ENCODE measurements at places on chromosomes 1 and 21.

- DNase-seq: no peak
These were observed 121.3 kb downstream of the CDC7 start for GRCh38 chr1:91621907-91622306.

- no peak for DNase-seq
These were observed 253.2 kb downstream of the NPHP4 start for GRCh38 chr1:5738911-5739462.

- DNase-seq: no peak
These were observed 443.2 kb upstream of the VAMP3 start for GRCh38 chr1:7327849-7328248.

GRCh38 chr1:45014321-45015028 lies 2.4 kb downstream of the UROD start:
- DNase-seq: peak; percentile 56

GRCh38 chr1:178885869-178886268 lies 15.0 kb upstream of the ANGPTL1 start:
- no peak for DNase-seq

DNA sequence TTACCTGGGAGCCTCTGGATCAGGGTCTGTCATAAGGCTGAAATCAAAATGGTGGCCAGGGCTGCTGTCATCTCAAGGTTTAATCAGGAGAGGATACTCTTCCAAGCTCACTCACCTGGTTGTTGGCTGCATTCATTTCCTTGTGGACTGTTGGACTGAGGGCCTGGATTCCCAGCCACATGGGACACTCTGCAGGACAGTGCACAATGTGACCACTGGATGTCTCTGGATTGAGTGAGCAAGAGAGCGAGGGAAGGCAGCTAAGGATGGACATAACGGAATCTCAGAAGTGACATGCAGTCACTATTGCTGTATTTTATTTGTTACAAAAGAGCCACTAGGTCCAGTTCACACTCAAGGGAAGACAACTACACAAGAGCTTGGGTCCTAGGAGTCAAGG lies 229.1 kb downstream of the S1PR1 start:
- DNase-seq: no peak

DNA sequence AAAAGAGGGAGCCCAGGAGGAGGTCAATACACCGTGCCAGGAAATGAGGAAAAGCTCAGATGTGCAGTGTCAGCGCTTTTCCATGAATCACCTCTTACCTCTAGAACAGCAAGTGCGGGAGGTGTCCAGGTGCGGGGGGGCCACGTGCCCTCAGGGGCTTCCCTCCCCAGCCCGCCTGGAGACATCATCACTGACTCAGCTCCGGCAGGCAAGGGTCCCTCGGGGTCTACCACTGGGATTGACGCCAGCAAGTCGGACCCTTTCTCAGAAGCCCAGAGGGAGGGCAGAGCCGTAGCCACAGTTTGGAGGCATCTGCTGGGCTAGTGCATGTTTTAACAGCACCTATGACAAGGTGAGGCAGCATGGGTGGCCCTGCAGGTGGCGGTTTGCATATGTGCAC lies 67.4 kb upstream of the TRAPPC10 start:
- DNase-seq: no peak

GRCh38 chr1:175254190-175254589 lies 61.6 kb upstream of the KIAA0040 start:
- no peak for DNase-seq

DNA sequence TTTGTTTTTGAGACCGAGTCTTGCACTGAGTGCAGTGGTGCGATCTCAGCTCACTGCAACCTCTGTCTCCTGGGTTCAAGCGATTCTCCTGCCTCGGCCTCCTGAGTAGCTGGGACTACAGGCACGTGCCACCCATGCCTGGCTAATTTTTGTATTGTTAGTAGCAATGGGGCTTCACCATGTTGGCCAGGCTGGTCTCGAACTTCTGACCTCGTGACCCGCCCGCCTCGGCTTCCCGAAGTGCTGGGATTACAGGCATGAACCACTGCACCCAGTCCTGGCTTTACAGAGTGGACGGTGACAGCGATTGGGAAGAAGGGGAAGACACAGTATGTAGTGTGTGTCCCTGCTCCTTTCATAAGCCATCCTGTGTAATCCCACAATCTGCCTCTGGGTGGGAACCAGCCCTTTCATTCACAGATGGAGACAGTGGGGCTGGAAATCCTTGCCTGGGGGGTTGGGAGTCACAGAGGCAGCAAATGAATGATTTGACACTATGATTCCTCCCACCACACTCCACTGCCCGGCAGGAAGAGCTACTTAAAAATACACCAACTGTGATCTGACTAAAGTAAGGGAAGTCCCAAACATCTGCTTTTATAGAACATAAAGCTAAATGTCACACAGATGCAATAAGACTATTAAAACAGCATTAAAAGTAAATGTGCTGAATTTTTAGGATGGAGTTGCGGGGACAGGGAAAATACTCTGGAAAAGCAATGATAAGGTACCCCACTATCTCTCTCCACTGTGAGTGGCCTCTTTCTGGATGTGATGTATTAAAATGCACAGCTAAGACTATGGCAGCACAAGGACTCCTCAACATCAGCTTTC lies 4.5 kb downstream of the PARP1 start:
- no peak for DNase-seq

GRCh38 chr1:42163114-42163513 lies 1.4 kb downstream of the GUCA2A start:
- no peak for DNase-seq

DNA sequence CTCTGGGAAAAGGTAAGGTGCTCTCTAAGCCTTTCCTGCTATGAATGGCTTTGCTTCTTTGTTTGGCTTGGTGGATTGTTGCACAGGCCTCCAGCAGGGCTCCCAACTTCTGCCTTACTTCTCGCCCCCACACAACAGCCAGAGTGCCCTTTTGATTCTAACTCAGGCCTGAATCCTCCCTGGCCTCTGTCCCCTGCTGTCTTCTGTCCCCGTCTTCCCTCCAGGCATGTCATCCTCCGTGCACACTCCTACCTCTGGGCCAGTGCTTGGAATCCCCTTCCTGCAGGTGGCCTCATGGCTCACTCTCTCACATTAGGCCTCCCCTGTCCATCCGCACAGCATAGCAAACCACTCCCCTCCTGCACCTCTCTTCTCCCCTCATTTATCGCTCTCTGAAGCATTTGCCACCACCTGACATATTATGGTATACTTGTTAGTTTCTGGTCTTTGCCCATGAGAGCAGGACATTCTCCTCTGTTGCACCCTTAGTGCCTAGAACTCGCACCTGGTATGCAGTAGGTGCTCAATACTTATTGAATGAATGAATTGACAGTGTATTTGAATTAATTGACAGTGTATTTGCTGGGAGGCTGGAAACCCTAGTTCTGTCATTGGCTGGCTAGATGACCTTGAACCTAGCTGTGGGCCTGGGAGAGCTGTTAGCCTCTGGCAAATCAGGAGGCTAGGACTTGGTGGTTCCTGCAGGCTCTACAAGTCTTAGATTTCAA lies 2.9 kb downstream of the ZDHHC18 start:
- DNase-seq: no peak

- DNase-seq: no peak
These were observed 14.6 kb upstream of the PADI1 start for GRCh38 chr1:17190010-17190995.

DNA sequence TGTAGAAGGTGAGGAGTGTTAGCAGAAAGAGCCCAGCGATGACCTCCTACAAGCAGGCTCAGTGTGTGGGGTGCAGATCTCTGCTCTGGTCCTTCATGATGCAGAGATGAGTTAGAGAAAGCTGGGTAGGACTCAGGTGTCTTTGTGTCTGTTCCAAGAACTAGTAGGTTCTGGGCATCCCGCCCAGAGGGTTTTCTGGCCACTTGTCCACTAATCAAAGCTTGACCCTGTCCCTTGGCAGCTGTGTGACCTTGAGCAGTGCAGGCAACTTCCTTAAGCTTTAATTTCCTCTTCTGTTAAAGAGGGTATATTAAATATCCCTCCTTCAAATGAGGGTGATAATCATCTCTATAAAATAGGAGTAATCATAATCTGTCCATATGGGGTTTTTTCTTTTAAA lies 54.7 kb upstream of the WNT4 start:
- DNase-seq: no peak

- no peak for DNase-seq
These were observed 8.8 kb upstream of the SETDB1 start for GRCh38 chr1:150917387-150917786.

- no peak for DNase-seq
These were observed 469.5 kb upstream of the VAMP3 start for GRCh38 chr1:7301664-7301981.

GRCh38 chr1:228180271-228180958 lies 14.8 kb downstream of the IBA57 start:
- DNase-seq: no peak

GRCh38 chr1:172089768-172090510 lies 248.6 kb downstream of the DNM3 start:
- peak; percentile 46 for DNase-seq
